ENCODE measurements at places on chromosomes 11 and 22.
A peak's percentile ranks its signal among the peaks of the same experiment; 100 is the strongest.

DNA sequence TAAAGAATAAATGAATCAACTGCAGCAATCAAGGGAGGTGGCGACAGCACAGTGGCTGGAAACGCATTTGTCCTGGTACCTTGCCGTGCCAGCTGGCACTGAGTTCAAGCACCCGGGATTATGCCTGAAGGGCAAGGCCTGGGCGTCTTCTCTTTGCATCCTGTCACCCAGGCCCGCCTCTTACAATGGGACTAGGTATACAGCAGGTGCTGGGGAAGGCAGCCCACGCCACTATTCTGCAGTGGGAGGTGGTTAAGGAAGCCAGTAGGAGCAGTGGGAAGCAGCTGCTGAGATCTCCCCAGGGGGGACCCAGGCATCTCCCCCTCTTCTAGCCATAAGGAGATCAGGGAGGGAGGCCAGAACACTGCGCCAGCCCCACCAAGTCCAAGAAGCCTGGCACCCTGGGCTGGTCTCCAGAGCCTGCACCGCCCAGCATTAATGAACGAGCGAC is 15.3 kb upstream of the BAIAP2L2 start:
- DNase-seq: no peak

DNA sequence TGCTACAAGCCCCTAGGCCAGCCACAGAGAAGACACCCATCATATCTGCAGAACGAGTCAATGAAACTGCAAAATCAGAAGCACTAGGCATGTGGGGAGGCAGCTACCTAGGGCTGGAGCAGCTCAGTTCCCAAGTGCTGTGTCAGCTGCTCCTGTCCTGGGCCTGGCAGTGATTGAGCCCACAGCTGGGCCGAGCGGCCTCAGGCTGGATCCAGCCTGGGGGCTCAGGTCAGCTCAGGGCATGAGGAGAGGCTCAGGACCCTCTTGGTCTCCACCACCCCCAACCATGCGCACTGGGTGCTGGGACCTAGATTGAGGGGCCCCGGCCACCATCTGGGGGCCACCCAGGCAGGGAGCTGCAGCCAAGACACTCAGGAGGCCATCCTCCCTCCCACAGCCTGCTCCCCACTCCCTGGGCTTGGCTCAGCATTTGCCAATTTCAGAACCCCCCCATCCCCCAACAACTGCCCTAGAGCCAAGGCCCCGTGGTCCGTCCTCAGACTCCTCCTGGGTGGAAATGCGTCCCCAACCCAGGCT is 2.4 kb upstream of the TNNT3 start:
- no peak for DNase-seq

- no peak for DNase-seq
Observed at GRCh38 chr11:75841739-75842138, 26.7 kb downstream of the UVRAG start.

GRCh38 chr11:134155946-134156865 is 67.6 kb downstream of the NCAPD3 start:
- no peak for DNase-seq

DNA sequence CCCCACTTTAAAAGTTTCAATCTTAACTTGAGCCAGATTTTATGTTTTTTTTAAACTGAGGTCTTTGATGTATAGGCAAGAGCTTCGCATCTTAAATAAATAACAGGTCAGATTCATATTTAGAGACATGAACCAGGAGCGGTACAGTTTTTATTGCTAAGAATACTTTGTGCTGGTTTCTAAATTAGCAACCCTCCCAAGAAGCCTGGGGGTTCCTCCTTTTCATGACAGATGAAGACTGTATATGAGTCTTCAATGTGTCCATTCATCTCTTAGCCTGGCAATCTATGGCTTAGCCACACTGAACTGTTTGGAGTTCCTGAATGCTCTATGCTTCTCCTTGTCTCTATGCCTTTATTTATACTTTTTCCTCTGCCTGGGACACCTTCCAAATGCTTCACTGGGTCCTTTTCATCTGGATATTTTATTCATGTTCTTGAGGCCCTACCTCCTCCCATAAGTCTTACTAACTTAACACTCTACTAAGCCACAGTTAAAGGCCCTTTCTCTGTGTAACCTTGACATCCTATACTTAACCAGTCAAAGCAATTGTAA is 338.6 kb downstream of the INSC start:
- DNase-seq: no peak

GRCh38 chr11:107928767-107929507 is 689 bp downstream of the RAB39A start:
- DNase-seq: peak; percentile 4

- no peak for DNase-seq
Observed at GRCh38 chr11:2589538-2589934, 110.3 kb downstream of the KCNQ1OT1 start.

DNA sequence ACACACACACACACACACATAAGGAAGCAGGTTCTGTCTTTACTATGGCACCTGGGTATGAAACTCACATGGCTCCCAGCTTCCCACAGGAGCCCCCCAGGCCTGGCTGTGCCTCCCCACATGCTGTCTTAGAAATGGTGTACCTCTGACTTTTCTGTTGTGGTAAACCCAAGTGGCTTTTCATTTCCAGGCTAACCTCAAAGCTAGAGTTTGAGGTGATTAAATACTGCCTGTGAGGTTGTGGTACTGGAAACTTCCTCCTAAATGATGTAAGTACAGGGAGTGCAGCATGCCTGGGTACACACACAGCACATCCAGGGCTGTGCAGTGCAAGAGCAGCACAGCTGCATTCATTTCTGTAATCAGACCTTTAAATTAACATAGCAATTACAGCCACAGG is 34.4 kb downstream of the ME3 start:
- no peak for DNase-seq

- DNase-seq: peak; percentile 39
Observed at GRCh38 chr11:8219257-8220021, 44.2 kb downstream of the LMO1 start.

GRCh38 chr11:61700212-61700611 is 20.0 kb downstream of the DAGLA start:
- DNase-seq: peak; percentile 70

- DNase-seq: no peak
Observed at GRCh38 chr22:40187389-40187788, 9.7 kb downstream of the TNRC6B start.

- no peak for DNase-seq
Observed at GRCh38 chr11:103800406-103801114, 235.9 kb upstream of the DDI1 start.
